ENCODE measurements at places on chromosomes 3 and 15.

- DNase-seq, result peak; percentile 94
Measured at GRCh38 chr3:123764647-123765046, 119.5 kb downstream of the MYLK start.

- no peak for DNase-seq
Measured at GRCh38 chr3:131716943-131717342, 214.2 kb upstream of the MRPL3 start.

DNA sequence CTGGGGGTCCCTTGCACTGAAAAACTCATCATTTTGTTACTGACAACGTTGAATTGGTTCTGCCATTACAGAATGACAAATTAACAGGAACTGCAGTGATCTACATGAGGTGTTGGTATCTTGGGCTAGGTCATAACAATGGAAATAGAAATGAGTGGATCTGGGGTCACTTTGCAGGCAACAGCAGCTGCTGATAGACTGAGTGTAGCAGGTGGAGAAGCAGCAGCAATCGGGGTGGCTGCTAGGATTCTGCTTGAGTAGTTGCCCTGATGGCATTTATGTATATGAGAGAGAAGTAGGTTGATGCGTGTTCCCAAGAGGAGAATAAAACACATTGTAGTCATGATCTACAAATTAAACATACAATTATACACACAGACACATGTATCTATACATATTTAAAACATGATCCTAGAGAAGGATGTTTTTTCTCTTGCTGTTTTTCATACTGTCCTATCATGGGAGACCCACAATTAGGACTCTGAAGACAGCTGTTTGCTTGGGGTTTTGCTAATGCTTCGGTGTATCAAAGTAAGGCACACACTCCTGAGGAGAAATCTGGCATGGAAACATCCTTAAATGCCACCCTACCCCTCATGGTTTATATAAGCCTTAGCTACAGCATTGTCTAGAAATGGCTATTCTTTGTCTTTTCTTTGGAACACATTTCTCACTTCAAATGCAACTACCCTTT, 15.8 kb upstream of the THBS1 start:
- no peak for DNase-seq

DNA sequence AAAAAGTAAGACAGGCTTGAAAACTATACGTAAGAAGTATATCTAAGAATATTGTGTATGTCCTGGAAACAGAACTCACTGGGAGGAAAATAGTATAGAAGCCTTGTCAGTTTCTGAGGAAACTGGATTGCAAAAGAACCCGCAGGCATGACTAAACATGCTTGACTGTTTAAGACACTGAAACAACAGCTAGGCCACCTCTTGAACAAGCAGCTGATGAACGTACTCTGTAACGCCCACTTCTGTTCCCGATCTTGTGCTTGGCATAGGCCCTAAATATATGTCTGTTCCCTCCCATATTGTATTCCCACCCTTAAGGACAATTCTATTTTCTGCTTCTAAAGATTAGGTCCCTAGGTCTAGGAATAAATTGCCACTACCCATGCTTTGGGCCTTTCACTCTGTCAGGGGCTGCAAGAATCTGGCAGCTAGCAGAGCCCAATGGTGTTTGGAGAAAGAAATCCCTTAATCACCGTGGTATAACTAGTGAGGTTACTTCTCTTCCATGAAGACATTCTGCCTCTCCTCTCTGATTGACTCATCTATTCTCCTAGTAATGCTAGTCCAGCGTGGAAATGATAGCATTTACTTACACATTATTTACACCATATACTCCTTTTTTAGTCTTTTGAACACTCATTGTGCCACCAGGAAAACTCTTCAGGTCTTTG, 46.2 kb downstream of the CD200 start:
- peak; percentile 99 for DNase-seq

- peak; percentile 58 for DNase-seq
Measured at GRCh38 chr15:37040072-37040742, 60.1 kb downstream of the MEIS2 start.

GRCh38 chr3:139519998-139520737, 19.4 kb downstream of the RBP1 start:
- DNase-seq, result no peak

DNA sequence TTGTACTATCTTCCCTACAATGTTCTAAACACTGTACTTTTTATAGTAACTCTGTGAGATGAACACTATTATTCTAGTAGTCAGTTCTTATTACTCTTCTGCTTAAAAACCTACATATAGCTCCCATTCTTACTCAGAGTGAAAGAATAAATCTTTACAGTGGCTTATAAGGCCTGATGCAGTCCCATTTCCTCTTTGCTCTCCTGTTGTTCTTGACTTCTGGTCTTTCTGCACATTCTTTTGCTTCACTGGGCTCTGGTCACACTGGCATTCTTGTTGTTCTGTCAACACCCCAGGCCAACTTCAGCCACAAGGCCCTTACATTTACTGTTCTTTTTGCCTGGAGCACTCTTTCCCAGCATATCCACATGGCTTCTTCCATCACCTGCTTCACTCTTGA, 58.2 kb upstream of the TP63 start:
- DNase-seq, result no peak

DNA sequence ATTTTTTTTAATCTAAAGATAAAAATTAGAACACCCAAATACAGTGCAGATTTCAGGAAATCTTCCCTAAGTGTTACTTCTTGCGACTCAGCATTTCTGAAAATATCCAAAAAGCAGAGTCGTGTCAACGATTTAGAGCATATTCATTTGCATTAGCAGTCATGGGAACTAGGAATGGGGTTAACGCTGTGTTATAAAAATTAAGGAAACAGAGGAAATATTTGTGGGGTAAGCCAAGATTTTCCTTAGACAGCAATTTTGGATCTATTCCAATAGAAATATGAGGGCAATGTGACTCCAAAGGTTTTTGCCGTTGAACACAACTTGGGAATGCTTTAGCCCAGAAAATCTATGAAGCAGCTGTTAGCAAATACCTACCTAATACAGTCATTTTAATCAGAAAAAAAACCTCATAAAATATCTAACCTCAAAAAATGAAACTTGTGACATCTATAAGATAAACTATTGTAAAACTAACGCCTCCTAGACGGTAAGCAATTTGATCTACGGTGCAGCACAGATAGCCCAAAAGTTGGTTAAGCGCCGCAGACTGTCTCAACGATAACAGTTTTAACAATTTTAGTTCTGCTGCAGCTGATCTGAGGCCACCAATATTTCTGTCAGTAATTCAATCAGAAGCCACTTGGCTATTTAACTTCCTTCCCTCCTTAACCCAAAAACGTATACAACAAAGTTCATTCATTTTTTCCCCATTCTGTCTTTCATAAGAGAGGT, 5.8 kb upstream of the ATP11B start:
- no peak for DNase-seq

- no peak for DNase-seq
Measured at GRCh38 chr15:40943764-40944365, 9.4 kb upstream of the CHAC1 start.

DNA sequence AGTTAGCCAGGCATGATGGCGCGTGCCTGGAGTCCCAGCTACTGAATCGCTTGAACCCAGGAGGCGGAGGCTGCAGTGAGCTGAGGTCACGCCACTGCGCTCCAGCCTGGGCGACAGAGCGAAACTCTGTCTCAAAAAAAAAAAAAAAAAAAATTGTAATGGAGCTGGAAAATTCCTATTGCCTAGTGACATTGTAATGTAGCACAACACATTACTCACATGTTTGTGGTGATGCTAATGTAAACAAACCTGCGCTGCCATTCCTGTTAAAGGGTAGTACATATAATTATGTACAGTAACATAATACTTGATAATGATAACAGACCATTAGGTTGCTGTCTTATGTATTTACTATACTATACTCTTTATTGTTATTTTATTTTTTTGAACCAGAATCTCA, 39.1 kb downstream of the KNL1 start:
- DNase-seq, result peak; percentile 75

Measured in amniotic epithelial cell (primary cell).